Transverse colon (tissue), 4 donors: ENCODE measurements at places on chromosomes 2 and 18. TPM values are rescaled to one million over a fixed set of nuclear protein-coding genes. Genes with fewer than 3 reads are reported as not detected.
A peak's percentile ranks its signal among the peaks of the same experiment; 100 is the strongest.

CNDP1 gene
- total RNA-seq, result not detected

GRCh38 chr18:10195529-10195928 lies 258.9 kb upstream of the APCDD1 start:
- H3K27me3 ChIP-seq, result no peaks in the 10 kb centered on the region
- H3K4me3 ChIP-seq, result no peak overlapping the region
- peaks cover 3% of the 10 kb centered on the region for H3K4me1 ChIP-seq
- no peak for DNase-seq

- H3K4me1 ChIP-seq, result no peaks in the 10 kb centered on the region
- no peak overlapping the region for H3K4me3 ChIP-seq
- H3K27ac ChIP-seq, result no peak overlapping the region
- no peaks in the 10 kb centered on the region for H3K36me3 ChIP-seq
- DNase-seq, result no peak
Observed at GRCh38 chr2:231183851-231184250, 14.6 kb upstream of the ARMC9 start.

DNA sequence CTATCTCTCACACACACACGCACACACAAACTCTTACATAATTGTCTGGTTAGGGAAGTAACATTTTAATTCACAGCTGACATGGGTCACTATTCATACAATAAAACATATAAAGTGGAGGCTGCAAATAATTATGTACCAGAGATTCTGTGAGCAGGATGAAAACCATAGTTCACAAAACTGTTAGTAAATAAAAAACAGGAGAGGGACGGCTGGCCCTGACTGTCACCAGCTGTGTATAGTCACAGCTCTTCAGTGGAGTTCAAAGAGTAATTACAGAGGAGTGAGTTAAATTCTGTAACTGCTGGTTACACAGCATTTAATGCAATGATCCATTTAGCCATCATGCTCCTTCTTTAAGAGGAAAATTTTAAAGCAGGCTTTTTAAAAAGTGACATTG lies 76.9 kb downstream of the NRXN1 start:
- no peak overlapping the region for H3K27ac ChIP-seq
- H3K4me3 ChIP-seq, result no peak overlapping the region
- DNase-seq, result no peak
- no peaks in the 10 kb centered on the region for H3K4me1 ChIP-seq
- no peaks in the 10 kb centered on the region for H3K27me3 ChIP-seq

GRCh38 chr2:26975656-26976055 lies 5.2 kb downstream of the MAPRE3 start:
- no peaks in the 10 kb centered on the region for H3K36me3 ChIP-seq
- no peak overlapping the region for H3K27ac ChIP-seq
- H3K27me3 ChIP-seq, result no peaks in the 10 kb centered on the region

GRCh38 chr2:160928854-160929301 lies 231.3 kb upstream of the TANK start:
- no peaks in the 10 kb centered on the region for H3K4me1 ChIP-seq
- no peaks in the 10 kb centered on the region for H3K27me3 ChIP-seq
- no peak overlapping the region for H3K27ac ChIP-seq
- no peaks in the 10 kb centered on the region for H3K36me3 ChIP-seq
- no peak overlapping the region for H3K4me3 ChIP-seq

- H3K4me3 ChIP-seq, result peak overlapping the region; percentile 83
- H3K4me1 ChIP-seq, result peaks cover 46% of the 10 kb centered on the region
- no peaks in the 10 kb centered on the region for H3K27me3 ChIP-seq
- H3K36me3 ChIP-seq, result no peaks in the 10 kb centered on the region
- peak; percentile 52 for DNase-seq
- peak overlapping the region; percentile 100 for H3K27ac ChIP-seq
Observed at GRCh38 chr18:48949606-48950535, 894 bp downstream of the SMAD7 start.

- H3K4me3 ChIP-seq, result no peak overlapping the region
- no peaks in the 10 kb centered on the region for H3K36me3 ChIP-seq
Observed at GRCh38 chr18:13703899-13704298, 22.5 kb downstream of the FAM210A start.

SIX3 gene
- total RNA-seq, result not detected

DNA sequence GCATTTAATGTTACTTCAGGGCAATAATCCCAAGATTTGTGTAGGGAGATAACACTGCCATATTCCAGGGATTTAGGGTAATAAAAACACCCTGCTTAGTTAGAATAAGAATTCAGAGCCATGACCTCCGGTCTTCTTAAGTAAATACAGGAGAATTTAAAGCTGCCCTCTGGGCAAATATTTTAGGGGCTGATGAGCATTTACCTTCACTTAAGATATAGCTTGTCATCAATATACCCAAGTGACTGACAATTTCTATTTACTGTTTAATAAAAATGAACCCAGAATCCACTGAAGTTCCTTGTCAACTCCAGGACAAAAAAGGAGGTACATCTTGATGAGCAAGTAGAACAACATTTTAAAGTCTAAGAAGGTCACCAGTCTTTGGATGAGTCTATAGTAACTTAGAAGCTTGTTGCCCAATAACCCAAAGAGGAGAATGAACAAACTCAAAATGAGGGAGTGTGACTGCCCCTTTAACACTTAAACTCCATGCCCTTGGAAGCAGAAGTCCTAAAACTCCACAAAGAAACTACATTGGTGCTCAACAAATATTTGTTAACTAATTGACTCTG lies 24.3 kb upstream of the IKZF2 start:
- no peak for DNase-seq
- no peak overlapping the region for H3K27ac ChIP-seq
- no peak overlapping the region for H3K4me3 ChIP-seq
- no peaks in the 10 kb centered on the region for H3K27me3 ChIP-seq
- no peaks in the 10 kb centered on the region for H3K4me1 ChIP-seq
- H3K36me3 ChIP-seq, result no peaks in the 10 kb centered on the region

GRCh38 chr2:199742884-199743283 lies 108.1 kb downstream of the FTCDNL1 start:
- no peak overlapping the region for H3K4me3 ChIP-seq
- DNase-seq, result no peak
- no peak overlapping the region for H3K27ac ChIP-seq

MC4R gene
- not detected for total RNA-seq

DNA sequence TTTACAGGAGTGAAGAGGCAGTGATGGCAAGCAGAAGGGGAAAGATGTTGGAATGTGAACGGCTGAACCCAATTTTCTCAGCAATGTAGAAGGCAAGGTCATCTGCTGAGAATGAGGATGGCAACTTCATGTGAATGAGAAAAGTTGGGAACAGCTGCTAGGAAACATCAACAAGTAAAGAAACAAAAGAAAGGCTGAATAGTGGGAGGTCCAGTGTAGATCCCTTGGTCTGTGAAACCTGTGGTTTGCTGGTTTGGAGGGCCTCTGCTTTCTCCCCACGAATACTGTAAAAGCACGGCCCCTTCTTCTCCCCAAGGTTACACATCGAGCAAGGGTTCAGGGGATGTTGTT lies 27.4 kb downstream of the MARCHF4 start:
- no peak for DNase-seq
- H3K27me3 ChIP-seq, result no peaks in the 10 kb centered on the region
- H3K4me3 ChIP-seq, result no peak overlapping the region
- no peak overlapping the region for H3K27ac ChIP-seq
- H3K36me3 ChIP-seq, result no peaks in the 10 kb centered on the region

RBM43 gene
- 3.3 TPM for total RNA-seq

- DNase-seq, result peak; percentile 22
- H3K27ac ChIP-seq, result no peak overlapping the region
- no peaks in the 10 kb centered on the region for H3K27me3 ChIP-seq
- H3K36me3 ChIP-seq, result no peaks in the 10 kb centered on the region
Observed at GRCh38 chr2:109423556-109424359, 190.0 kb downstream of the SEPTIN10 start.

DNA sequence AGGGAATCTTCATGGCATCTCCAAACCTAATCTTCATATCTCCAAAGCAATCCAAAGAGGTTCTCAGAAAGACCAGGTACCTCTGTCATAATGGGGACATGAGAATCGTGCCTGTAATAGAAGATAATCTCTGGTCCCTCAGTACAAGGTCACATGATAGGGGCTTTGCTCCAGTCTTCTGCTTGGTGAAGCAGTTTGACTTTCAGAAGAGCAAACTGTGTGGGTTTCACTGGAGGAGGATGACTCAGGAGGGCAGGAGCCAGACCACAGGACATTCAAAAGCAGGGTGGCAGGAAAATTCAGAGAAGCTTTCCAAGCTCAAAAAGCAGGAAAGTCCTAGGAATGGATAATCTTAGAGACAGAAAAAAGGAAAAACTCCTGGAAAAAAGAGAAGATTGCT lies 10.6 kb upstream of the PAX3 start:
- no peaks in the 10 kb centered on the region for H3K36me3 ChIP-seq
- peaks cover 100% of the 10 kb centered on the region for H3K27me3 ChIP-seq
- H3K4me1 ChIP-seq, result peaks cover 10% of the 10 kb centered on the region

IL36RN gene
- total RNA-seq, result not detected

DNA sequence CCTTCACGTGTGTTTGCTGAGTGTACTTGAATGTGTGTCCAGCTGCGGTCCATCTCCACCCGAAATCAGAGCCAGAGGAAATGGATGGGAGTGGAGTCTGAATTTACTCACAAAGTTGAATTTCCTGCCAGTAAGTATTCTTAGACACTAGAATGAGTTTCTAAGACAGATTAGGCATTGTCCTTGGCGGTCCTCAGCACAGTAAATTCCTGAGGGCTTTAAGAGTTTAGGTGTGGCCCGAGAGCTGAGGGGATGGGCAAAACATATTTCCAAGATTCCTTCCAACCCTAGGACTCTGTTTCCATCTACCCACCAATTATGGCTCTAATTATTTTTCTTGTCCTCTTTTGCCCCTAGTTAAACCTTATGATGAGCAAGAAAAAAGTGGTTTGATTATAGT lies 90.3 kb upstream of the PHLPP1 start:
- no peaks in the 10 kb centered on the region for H3K27me3 ChIP-seq
- DNase-seq, result no peak
- no peak overlapping the region for H3K27ac ChIP-seq

GRCh38 chr2:72583376-72583775 lies 242.5 kb downstream of the EXOC6B start:
- H3K36me3 ChIP-seq, result no peaks in the 10 kb centered on the region
- H3K27ac ChIP-seq, result no peak overlapping the region

B3GNT7 gene
- 51.6 TPM for total RNA-seq

DNA sequence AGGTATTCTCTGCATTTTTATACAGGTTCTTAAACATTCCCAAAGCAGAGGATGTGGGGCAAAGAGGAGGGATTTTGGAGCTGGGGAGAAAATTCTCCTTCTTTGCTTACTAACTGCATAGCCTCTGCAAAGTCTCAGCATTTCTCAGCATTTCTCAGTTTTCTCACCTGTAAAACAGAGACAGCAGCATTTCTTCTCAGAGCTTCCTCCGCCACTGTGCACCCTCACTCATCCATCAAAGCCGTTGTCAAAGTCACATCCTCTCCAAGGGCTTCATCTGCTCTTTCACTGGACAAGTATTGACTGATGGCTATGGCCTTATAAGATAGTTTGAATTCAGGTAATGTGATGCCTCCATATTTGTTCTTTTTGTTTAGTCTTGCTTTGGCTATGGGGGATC lies 17.4 kb downstream of the MYO7B start:
- DNase-seq, result no peak
- no peak overlapping the region for H3K27ac ChIP-seq
- no peaks in the 10 kb centered on the region for H3K27me3 ChIP-seq
- no peaks in the 10 kb centered on the region for H3K36me3 ChIP-seq
- H3K4me1 ChIP-seq, result no peaks in the 10 kb centered on the region
- no peak overlapping the region for H3K4me3 ChIP-seq

DNA sequence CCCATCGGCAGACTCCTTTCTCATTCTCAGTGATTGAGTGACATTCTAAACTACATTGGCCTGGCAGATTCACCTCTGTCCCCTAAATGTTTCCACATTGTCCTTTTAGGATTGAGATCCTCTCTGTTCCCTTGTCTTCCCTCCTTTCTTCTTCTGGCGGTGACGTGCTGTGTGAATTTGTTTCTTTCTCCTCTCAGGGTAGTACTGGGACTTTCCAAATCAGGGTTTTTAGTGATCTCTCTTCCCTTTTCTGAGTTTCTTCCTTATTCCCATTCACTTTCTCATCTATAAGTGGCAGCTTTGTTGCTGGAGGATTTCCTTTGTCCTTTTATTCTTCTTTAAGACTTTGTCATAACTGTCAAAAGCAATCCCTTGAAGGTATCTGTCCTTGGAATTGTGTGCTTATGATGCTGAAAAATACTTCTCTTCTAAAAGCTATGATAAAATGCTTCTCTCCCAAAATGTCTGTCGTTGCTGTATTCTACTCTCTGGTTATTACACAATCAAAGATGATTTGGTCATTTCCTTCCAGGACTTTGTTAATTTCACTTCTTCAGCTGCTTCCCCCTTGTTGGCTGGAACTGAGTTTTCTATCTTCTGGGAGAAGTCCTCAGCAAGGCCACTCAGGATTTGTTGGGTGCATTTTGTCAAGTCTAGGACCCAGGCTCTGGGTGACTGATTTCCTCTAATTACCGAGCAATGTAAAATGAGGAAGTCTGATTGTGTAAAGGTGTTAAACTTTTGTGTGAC lies 4.9 kb upstream of the IL1B start:
- no peak overlapping the region for H3K27ac ChIP-seq
- H3K36me3 ChIP-seq, result no peaks in the 10 kb centered on the region
- DNase-seq, result no peak
- H3K27me3 ChIP-seq, result no peaks in the 10 kb centered on the region
- H3K4me3 ChIP-seq, result no peak overlapping the region
- H3K4me1 ChIP-seq, result no peaks in the 10 kb centered on the region

DNA sequence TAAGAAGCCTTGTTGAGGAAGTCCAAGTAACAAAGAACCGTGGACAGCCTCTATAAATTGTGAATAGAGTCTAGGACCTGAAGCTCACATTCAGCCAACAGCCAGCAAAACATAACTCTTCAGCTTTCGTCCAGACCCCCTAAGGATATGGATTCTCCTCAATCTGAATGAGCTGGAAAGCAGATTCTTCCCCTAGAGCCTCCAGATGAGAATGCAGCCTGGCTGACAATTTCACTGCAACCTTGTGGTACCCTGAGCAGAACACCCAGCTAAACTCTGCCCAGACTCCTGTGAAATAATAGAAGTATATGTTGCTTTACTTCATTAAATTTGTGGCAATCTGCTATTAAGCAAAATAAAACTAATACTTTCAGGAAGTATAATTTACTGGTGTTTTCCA lies 483.5 kb upstream of the SLC8A1 start:
- H3K27ac ChIP-seq, result no peak overlapping the region
- H3K27me3 ChIP-seq, result no peaks in the 10 kb centered on the region
- H3K4me1 ChIP-seq, result no peaks in the 10 kb centered on the region
- H3K4me3 ChIP-seq, result no peak overlapping the region
- no peaks in the 10 kb centered on the region for H3K36me3 ChIP-seq

- H3K27ac ChIP-seq, result no peak overlapping the region
- DNase-seq, result no peak
- H3K27me3 ChIP-seq, result no peaks in the 10 kb centered on the region
- H3K36me3 ChIP-seq, result no peaks in the 10 kb centered on the region
Observed at GRCh38 chr18:59885579-59886163, 14.1 kb upstream of the PMAIP1 start.

GRCh38 chr2:160380000-160380570 lies 113.5 kb downstream of the RBMS1 start:
- no peak for DNase-seq
- no peak overlapping the region for H3K4me3 ChIP-seq
- H3K27ac ChIP-seq, result peak overlapping the region; percentile 63
- H3K36me3 ChIP-seq, result no peaks in the 10 kb centered on the region

FHOD3 gene
- total RNA-seq, result 6.3 TPM

GRCh38 chr2:114684403-114684802 lies 242.0 kb downstream of the DPP10 start:
- no peak for DNase-seq
- H3K27ac ChIP-seq, result no peak overlapping the region
- H3K27me3 ChIP-seq, result no peaks in the 10 kb centered on the region
- H3K36me3 ChIP-seq, result no peaks in the 10 kb centered on the region
- no peak overlapping the region for H3K4me3 ChIP-seq

- H3K4me1 ChIP-seq, result no peaks in the 10 kb centered on the region
- H3K36me3 ChIP-seq, result no peaks in the 10 kb centered on the region
- DNase-seq, result peak; percentile 42
- H3K27ac ChIP-seq, result no peak overlapping the region
- H3K4me3 ChIP-seq, result no peak overlapping the region
Observed at GRCh38 chr2:158045362-158045761, 56.3 kb upstream of the UPP2 start.

KLHL41 gene
- 1.1 TPM for total RNA-seq
